ENCODE measurements at places on chromosomes 1 and 21. TPM values are rescaled to one million over a fixed set of nuclear protein-coding genes. Genes with fewer than 3 reads are reported as not detected.

GRCh38 chr1:225474439-225474985, 46.7 kb upstream of the LBR start:
- no peak for DNase-seq

DNA sequence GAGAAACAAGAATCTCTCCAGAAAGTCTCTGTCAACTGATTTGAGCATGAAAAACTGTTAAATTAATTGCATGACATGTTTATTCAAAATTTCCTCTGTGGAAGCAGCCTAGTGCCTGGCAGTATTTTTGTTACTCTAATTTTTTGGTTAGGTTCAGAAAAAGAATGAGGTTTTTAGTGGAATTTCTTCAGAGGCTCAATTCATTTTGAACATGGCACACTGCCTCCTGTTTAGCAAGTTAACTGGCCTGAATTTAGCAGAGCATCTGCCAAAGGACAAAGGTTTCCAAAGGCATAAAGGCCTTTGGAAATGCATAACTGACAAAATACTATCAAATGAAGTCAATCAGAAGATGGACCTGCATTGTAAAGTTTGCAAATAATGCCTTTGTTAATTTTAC, 1326.5 kb downstream of the PLA2G4A start:
- DNase-seq: no peak

DNA sequence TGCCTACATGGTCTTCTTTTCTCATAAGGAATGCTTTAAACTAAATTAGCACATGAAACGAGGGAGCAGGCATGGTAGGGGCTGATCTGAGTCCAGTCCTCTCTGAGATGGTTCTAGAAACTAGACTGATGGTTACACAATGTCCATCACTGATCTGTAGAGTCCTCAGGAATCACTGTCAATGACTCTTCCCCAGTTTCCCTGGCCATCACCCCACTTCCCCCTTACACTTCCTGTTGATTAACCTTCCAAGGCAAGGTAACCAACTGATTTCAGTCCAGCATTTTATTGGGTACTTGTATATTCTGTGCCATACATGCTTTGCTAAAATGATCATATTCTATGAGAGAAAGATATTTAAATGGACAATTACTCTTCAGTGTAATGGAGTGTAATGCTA, 100.6 kb upstream of the ARTN start:
- no peak for DNase-seq

Gene OR2C3
- not detected for total RNA-seq

Gene PYHIN1
- total RNA-seq: not detected

Gene NLRP3
- total RNA-seq: not detected
